ENCODE measurements at places on chromosomes 6 and 20. TPM values are rescaled to one million over a fixed set of nuclear protein-coding genes. Genes with fewer than 3 reads are reported as not detected.

Gene GSTA2
- not detected for total RNA-seq

Gene PKIB
- total RNA-seq = 0.40 TPM

Gene SIRPD
- total RNA-seq = not detected

Gene TOMM6
- 66.3 TPM for total RNA-seq

Gene RHAG
- total RNA-seq = not detected

Gene ALDH8A1
- total RNA-seq = 0.92 TPM

Gene RCAN2
- 10.4 TPM for total RNA-seq

Gene HEY2
- total RNA-seq = 1.7 TPM

Gene LY86
- total RNA-seq = not detected

Gene CASS4
- not detected for total RNA-seq

Gene GMPR
- 37.7 TPM for total RNA-seq

Gene SCGN
- not detected for total RNA-seq

Gene C20orf202
- not detected for total RNA-seq

Gene SLC35F1
- total RNA-seq = not detected

Gene FGD2
- not detected for total RNA-seq

Gene HLA-DPB1
- 20.3 TPM for total RNA-seq

Gene MYCT1
- 3.7 TPM for total RNA-seq

Gene C6orf132
- 0.31 TPM for total RNA-seq

Gene PREX1
- total RNA-seq = 102 TPM

Gene ENPP4
- total RNA-seq = 21.3 TPM

Gene SLC12A5
- 0.06 TPM for total RNA-seq

Gene QRSL1
- 6.9 TPM for total RNA-seq

Gene SIRPB1
- not detected for total RNA-seq

Gene PLCB1
- 24.3 TPM for total RNA-seq

Gene CYP24A1
- not detected for total RNA-seq

Gene NFS1
- total RNA-seq = 29.0 TPM

Gene THBS2
- 1,212 TPM for total RNA-seq

Gene HSPA1A
- total RNA-seq = 108 TPM

Gene SLC44A4
- 0.13 TPM for total RNA-seq

Gene FAM50B
- total RNA-seq = 11.0 TPM

Gene C6orf58
- not detected for total RNA-seq

Gene SPATA2
- 1.2 TPM for total RNA-seq

Gene HTR1B
- total RNA-seq = 0.06 TPM

Gene CTAGE9
- not detected for total RNA-seq

Gene ARMH2
- total RNA-seq = not detected

Gene MATN4
- total RNA-seq = not detected

Gene SLCO4A1
- total RNA-seq = 0.53 TPM

Gene SNTA1
- total RNA-seq = 40.4 TPM

Gene PHACTR1
- 1.2 TPM for total RNA-seq

Gene HLA-G
- not detected for total RNA-seq

Gene IMPG1
- not detected for total RNA-seq

Gene ERMARD
- 30.3 TPM for total RNA-seq

Gene RAET1E
- 1.8 TPM for total RNA-seq

Gene GTSF1L
- not detected for total RNA-seq

Gene NHSL1
- 4.6 TPM for total RNA-seq

Gene PHACTR3
- total RNA-seq = not detected

Gene RPP40
- 7.8 TPM for total RNA-seq

Gene TRIM31
- total RNA-seq = not detected

Gene SGK2
- 0.44 TPM for total RNA-seq

Gene BPIFB4
- total RNA-seq = not detected

Gene RAMACL
- 2.1 TPM for total RNA-seq

Measured in aortic smooth muscle cell (primary cell).